Activated CD8-positive, alpha-beta memory T cell treated with anti-CD3 and anti-CD28 coated beads for 24 hours (primary cell): ENCODE measurements at places on chromosomes 11 and 22.

DNA sequence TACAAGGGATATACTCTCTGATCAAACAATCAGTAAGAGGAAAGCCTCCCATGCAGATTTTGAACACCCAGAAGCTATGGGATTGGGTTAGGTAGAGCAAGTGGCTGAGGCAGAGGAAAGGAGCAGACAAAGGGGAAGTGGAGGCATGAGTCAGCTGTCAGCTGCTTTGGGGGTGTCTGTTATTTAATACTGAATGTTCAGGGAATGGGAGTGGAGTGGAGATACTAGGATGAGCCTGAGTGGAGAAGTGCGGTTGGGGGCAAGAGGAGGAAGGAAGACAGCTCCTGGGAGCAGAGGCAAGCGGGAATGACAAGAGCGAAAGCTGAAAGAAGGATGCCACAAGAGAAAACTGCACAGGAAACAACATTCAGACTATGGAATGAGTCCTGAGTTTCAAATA, 22.7 kb upstream of the TMPRSS5 start:
- no peak for DNase-seq

DNA sequence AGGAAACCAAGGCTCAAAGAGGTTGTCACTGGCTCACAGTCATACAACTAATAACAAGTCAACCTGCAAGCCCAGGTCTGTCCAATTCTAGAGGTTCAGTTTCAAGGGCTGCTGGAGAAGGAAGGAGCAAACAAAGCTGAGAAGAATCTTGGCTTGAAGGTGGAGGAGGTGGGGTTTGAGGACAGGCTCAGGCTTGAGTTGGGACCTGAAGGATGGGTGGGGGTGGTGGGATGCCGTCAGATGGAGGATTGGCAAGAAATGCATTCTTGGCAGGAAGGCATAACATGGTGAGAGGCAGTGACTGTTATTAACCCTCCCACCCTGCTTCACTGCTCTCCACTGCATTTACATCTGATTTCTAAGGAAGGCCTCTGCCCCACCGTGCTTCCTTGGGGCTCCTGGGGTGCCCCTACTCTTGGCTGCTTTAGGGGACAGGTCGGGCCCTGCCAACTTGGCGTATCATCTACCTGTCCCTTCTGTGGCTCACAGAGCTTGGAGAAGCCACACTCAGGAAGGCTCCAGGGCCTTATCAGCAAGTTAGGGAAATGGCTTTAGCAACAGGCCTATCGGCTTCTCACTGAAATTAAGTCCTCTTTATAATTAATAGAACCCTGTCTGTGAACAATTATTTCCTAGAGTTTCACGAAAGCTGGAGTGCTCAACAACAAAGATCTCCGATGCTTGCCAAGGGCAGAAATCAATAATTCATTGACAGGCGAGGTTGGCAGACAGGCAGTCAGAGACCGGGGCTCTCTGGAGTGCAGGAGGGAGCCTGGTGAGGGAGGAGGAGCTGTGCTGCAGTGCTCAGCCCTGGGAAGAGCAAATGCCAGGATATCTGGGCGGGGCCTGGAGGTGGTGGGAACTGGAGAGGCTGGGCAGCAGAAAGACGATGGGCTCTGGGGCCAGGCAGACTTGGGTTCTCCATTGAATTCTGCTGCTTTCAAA, 84.9 kb upstream of the NARS2 start:
- peak; percentile 24 for DNase-seq

GRCh38 chr11:109783840-109784239, 309.4 kb upstream of the ZC3H12C start:
- DNase-seq, result no peak

GRCh38 chr11:57638811-57639320, 10.8 kb downstream of the YPEL4 start:
- DNase-seq, result no peak

DNA sequence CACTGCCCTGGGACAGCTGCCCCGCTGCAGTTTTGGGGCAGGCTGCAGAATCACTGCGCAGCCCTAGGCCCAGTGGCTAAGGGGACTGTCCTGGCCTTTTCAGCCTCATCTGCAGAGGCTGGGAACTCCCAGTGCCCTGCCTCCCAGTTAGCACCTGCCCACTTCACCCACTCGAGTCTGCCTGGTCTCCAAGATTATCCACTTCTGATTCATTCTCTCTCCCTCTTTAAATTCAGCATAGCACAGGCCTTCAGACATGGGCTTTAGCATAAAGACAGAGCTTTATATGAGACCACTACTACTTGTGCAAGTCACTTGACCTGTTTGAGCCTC, 8.9 kb downstream of the DAGLA start:
- DNase-seq, result no peak

GRCh38 chr11:133907841-133908241, 48.9 kb downstream of the IGSF9B start:
- no peak for DNase-seq

DNA sequence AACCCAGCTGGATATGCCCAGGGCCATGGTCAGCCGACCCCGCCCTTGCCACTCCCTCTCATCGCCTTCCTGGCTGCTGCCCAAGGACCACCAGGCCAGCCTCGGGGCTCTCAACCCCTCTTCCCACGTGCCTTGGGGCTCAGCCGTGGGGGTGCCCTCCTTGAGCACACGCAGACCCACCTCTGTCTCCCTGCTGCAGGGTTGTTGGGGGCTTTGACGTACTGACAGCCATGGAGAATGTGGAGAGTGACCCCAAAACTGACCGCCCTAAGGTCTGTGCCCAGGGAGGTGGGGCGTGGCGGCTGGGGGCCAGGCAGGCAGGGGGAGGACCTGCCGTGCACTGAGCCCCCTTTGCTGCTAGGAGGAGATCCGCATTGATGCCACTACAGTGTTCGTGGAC, 28.6 kb downstream of the PPIL2 start:
- no peak for DNase-seq
